Neural progenitor cell (in vitro differentiated cells): ENCODE measurements at places on chromosomes 2 and 18. TPM values are rescaled to one million over a fixed set of nuclear protein-coding genes. Genes with fewer than 3 reads are reported as not detected.
A peak's percentile ranks its signal among the peaks of the same experiment; 100 is the strongest.

The TMEM198 gene
- 0.79 and 2.3 TPM in 2 replicates for total RNA-seq

The FOXI3 gene
- 0.51 and 0.90 TPM in 2 replicates for total RNA-seq

The COL6A3 gene
- 0.41 and 0.50 TPM in 2 replicates for total RNA-seq

The DUSP2 gene
- 2.3 TPM in 1 of 2 replicates, not detected in the other for total RNA-seq

DNA sequence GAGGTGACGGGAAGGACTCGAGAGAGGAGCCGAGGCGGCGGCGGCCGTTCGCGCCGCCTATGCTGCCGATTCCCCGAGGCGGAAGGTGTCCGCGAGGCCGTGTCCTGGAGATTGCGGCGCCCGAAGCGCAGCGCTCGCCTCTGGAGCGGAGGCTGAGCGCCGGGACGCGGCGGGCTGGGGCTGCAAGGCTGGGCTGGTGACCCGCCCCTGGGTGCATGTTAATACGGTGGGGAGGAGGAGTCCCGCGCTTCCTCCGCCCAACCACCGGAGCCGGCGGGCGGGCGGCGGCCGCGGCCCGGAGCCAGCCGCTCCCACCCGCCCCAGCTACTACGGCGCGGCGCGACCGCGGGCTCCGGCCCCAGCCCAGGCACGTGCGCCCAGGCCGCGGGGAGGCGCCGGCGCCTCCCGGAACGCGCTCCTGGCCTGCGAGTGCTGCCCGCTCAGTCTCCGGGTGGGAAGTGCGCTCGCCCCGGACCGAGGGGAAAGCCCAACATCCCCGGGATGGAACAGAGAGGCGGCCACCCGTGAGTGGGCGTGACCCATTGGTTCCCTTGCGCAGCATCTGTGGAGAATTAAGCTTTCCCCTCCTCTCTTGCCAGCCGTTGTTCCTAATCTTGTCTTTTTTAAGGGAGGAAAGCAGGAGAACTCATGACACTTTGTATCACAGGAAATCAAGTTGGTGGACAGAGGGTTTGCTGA is at the start of gene DLGAP1:
Gene DLGAP1, minus strand, starts transcription at position 195 of the 699 bp plus-strand sequence.
- H3K27ac ChIP-seq = peak within 1 kb of the TSS; percentile 63
- H3K4me1 ChIP-seq = peaks cover 28% of the 10 kb centered on the region
- DNase-seq = peak; percentile 95
- H3K27me3 ChIP-seq = no peaks in the 10 kb centered on the region
- H3K36me3 ChIP-seq = no peaks in the 10 kb centered on the region

- H3K27ac ChIP-seq = no peak overlapping the region
- no peaks in the 10 kb centered on the region for H3K27me3 ChIP-seq
- H3K36me3 ChIP-seq = no peaks in the 10 kb centered on the region
- H3K4me1 ChIP-seq = peaks cover 43% of the 10 kb centered on the region
- DNase-seq = peak; percentile 80
Measured at GRCh38 chr2:85243101-85244072, 84.4 kb downstream of the TGOLN2 start.

DNA sequence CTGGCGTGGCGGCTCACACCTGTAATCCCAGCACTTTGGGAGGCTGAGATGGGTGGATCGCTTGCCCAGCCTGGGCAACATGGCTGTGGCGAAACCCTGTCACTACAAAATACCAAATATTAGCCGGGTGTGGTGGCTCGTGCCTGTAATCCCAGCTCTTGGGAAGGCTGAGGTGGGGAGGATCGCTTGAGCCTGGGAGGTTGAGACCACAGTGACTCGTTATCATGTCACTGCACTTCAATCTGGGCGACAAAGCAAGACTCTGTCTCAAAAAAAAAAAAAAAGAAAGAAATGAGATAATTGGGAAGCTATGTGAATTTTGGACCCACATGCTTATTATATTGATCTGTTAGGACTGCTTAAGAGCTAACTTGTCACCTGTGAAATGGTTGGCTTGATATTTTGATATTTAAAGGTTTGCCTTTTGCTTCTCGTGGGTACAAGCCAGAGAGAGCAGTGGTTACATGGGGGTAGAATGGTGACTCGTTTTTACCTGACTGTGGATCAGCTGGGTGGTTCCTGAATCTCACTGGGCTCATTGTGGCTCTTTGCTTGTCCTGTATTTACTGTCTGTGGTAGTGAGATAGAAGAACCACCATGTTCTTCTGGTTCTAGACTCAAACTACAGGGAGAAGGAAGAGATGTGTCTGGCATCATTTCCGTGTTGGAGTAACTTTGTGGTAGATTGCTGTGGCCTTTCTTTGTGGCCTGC is 28.9 kb downstream of the ZNF532 start:
- H3K4me1 ChIP-seq = peaks cover 13% of the 10 kb centered on the region

DNA sequence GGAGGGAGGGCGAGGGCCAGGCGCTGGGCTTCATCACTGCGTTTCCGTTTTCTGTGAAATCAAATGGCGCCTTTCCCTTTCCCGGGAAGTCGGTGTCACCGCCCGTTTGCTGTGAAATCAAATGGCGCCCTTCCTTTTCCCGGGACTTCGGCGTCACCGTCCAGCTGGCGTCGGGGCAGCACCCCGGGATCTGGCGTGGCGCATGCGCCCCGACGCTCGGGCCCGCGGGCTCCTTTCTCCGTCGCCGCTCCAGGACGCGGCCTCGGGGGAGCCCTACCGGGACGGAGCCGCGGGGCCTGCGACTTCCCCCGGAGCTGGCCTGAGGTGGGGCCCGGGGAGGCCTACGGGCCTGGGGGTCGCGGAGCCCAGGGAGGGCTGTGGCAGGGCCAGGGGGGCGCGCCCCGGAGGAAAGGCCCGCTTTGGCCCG is at the start of gene FAM228A:
Gene FAM228A, plus strand, starts transcription at position 203 of the 427 bp plus-strand sequence. CDS start 428 bp downstream, outside the sequence.
- H3K27me3 ChIP-seq = no peaks in the 10 kb centered on the region
- no peaks in the 10 kb centered on the region for H3K36me3 ChIP-seq
- no peak within 1 kb of the TSS for H3K27ac ChIP-seq
- DNase-seq = no peak
- H3K4me1 ChIP-seq = no peaks in the 10 kb centered on the region
- no peak within 1 kb of the TSS for H3K4me3 ChIP-seq
